ENCODE measurements at places on chromosomes 2 and 18. TPM values are rescaled to one million over a fixed set of nuclear protein-coding genes. Genes with fewer than 3 reads are reported as not detected.

The ZNF396 gene
- 1.0 TPM for total RNA-seq

The DYNAP gene
- total RNA-seq = not detected

The CIB4 gene
- total RNA-seq = not detected

The KCNK3 gene
- total RNA-seq = 0.70 TPM

The ANKRD62 gene
- total RNA-seq = not detected

The REG1B gene
- not detected for total RNA-seq

The VWC2L gene
- total RNA-seq = 0.08 TPM

The LINC00305 gene
- not detected for total RNA-seq

The KATNAL2 gene
- total RNA-seq = 5.7 TPM

The IL37 gene
- total RNA-seq = not detected

The CDH20 gene
- total RNA-seq = 0.08 TPM

The PSMA8 gene
- not detected for total RNA-seq

The ABHD3 gene
- total RNA-seq = 4.0 TPM

The SNED1 gene
- total RNA-seq = 9.7 TPM

The GORASP2 gene
- 67.1 TPM for total RNA-seq

The AGAP1 gene
- 18.7 TPM for total RNA-seq

The IL36A gene
- not detected for total RNA-seq

The NOL4 gene
- 0.67 TPM for total RNA-seq

The TDRD15 gene
- total RNA-seq = not detected

The FAP gene
- total RNA-seq = 10.4 TPM

The ARHGAP25 gene
- 5.2 TPM for total RNA-seq

The ARL4C gene
- 1.7 TPM for total RNA-seq

The UPP2 gene
- total RNA-seq = not detected

The COL5A2 gene
- total RNA-seq = 16.0 TPM

The PROM2 gene
- 0.83 TPM for total RNA-seq

The RAB17 gene
- total RNA-seq = 3.5 TPM

The GPAT2 gene
- total RNA-seq = 6.6 TPM

The SETBP1 gene
- 15.5 TPM for total RNA-seq

The DUSP19 gene
- 8.6 TPM for total RNA-seq

The SLC38A11 gene
- total RNA-seq = 0.51 TPM

The KRTCAP3 gene
- not detected for total RNA-seq

The DSG1 gene
- total RNA-seq = 0.89 TPM

The PLEKHA3 gene
- 44.3 TPM for total RNA-seq

The MZT2B gene
- 253 TPM for total RNA-seq

The CCDC141 gene
- total RNA-seq = 162 TPM

The REG3G gene
- not detected for total RNA-seq

The CYP1B1 gene
- 92.7 TPM for total RNA-seq

The FKBP1B gene
- total RNA-seq = 2.0 TPM

The VWA3B gene
- 0.51 TPM for total RNA-seq

The TRABD2A gene
- total RNA-seq = 0.54 TPM

The NCKAP5 gene
- total RNA-seq = 10.6 TPM

The POTEJ gene
- not detected for total RNA-seq

The ASIC4 gene
- 0.32 TPM for total RNA-seq

The EN1 gene
- 0.13 TPM for total RNA-seq

The AQP4 gene
- 0.75 TPM for total RNA-seq

The SNTG2 gene
- total RNA-seq = 1.0 TPM

The IGFBP2 gene
- total RNA-seq = 785 TPM

The CROCC2 gene
- total RNA-seq = not detected

Measured in cardiac septum (tissue), 1 donor.